ENCODE measurements at places on chromosomes 5 and 9. TPM values are rescaled to one million over a fixed set of nuclear protein-coding genes. Genes with fewer than 3 reads are reported as not detected.
A peak's percentile ranks its signal among the peaks of the same experiment; 100 is the strongest.

The EQTN gene
- total RNA-seq = not detected

GRCh38 chr9:4979239-4979638 is 5.8 kb upstream of the JAK2 start:
- peaks cover 12% of the 10 kb centered on the region for H3K4me1 ChIP-seq
- H3K27ac ChIP-seq = no peak overlapping the region
- no peak overlapping the region for H3K4me3 ChIP-seq

The SHOC1 gene
- under 0.01 TPM for total RNA-seq

The PCDHGA3 gene
- 2.6 TPM for total RNA-seq

The MCIDAS gene
- total RNA-seq = not detected

The HABP4 gene
- 38.4 TPM for total RNA-seq

GRCh38 chr9:109894921-109895758 is 115.1 kb downstream of the PALM2AKAP2 start:
- H3K4me3 ChIP-seq = no peak overlapping the region
- no peak for DNase-seq
- no peaks in the 10 kb centered on the region for H3K36me3 ChIP-seq
- H3K27me3 ChIP-seq = no peaks in the 10 kb centered on the region

DNA sequence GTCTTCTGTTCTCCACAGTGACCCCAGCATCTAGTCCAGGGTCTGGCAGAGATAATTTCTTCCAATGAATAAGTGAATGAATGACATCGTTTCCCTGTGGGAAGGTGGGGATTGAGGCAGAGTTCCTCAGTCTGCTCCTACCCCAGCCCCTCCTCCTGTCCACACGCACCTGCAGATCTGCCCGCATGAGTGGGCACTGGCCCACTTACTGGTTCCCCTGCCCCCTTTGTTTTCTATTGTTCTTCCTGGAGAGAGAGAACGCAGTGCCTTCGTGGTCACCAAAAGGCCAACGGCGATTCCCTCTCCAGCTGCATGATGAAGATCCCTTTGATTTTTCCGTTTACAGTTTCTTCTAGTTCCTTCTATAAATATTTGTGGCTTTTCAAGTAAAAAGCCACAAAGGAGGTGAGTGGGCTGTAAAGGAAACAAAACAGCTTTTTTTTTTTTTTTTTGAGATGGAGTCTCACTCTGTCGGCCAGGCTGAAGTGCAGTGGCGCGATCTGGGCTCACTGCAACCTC is 5.8 kb upstream of the FPGS start:
- H3K36me3 ChIP-seq = peaks cover 12% of the 10 kb centered on the region
- H3K4me1 ChIP-seq = peaks cover 35% of the 10 kb centered on the region
- peak overlapping the region; percentile 31 for H3K27ac ChIP-seq
- DNase-seq = no peak
- no peak overlapping the region for H3K4me3 ChIP-seq
- H3K27me3 ChIP-seq = no peaks in the 10 kb centered on the region

The NAIP gene
- 21.0 TPM for total RNA-seq

The PCDHGA10 gene
- total RNA-seq = 5.1 TPM

The PCDHB8 gene
- total RNA-seq = 0.92 TPM

- no peaks in the 10 kb centered on the region for H3K27me3 ChIP-seq
- peak; percentile 62 for DNase-seq
- no peak overlapping the region for H3K27ac ChIP-seq
- H3K4me3 ChIP-seq = no peak overlapping the region
- no peaks in the 10 kb centered on the region for H3K4me1 ChIP-seq
These were observed 102.3 kb downstream of the GLIS3 start for GRCh38 chr9:4197548-4197947.

GRCh38 chr5:145585-146323 is 45.5 kb upstream of the LRRC14B start:
- H3K4me1 ChIP-seq = no peaks in the 10 kb centered on the region
- DNase-seq = peak; percentile 75
- H3K4me3 ChIP-seq = no peak overlapping the region
- H3K36me3 ChIP-seq = no peaks in the 10 kb centered on the region
- peaks cover 22% of the 10 kb centered on the region for H3K27me3 ChIP-seq
- H3K27ac ChIP-seq = no peak overlapping the region

The AQP7 gene
- 0.33 TPM for total RNA-seq

DNA sequence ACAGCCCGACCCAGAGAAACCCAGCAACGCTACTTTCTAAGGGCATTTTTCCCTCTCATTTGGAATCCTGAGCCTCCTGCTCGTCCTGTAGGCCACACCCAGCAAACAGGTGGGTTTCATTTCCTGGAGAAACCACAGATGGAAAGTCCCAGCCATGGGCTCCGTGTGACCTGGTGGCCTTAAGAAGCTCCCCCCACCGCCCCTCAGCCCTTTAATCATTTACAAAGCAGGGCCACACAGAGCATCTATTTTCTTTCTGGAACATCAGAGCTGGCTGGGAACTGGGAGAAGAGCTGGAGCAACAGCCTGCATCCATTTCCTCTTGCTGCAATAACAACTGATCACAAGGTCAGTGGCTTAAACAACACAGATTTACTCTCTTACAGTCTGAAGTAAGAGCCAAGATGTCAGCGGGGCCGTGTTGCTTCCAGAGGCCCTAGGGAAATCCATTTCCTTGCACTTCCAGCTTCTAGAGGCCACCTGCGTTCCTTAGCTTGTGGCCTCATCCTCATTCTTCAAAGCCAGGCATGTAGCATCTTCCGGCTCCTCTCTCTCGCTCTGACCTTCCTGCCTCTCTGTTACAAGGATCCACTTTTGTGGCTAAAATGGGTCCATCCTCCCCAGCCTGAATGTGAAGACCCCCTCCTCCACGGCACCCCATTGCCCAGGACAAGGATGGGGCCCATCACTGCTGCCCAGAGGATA is 40.5 kb downstream of the C9orf50 start:
- DNase-seq = no peak
- H3K27ac ChIP-seq = no peak overlapping the region

- H3K27me3 ChIP-seq = no peaks in the 10 kb centered on the region
- H3K27ac ChIP-seq = no peak overlapping the region
- H3K4me1 ChIP-seq = no peaks in the 10 kb centered on the region
- no peak overlapping the region for H3K4me3 ChIP-seq
These were observed 138.4 kb downstream of the EFNA5 start for GRCh38 chr5:107532169-107532878.

DNA sequence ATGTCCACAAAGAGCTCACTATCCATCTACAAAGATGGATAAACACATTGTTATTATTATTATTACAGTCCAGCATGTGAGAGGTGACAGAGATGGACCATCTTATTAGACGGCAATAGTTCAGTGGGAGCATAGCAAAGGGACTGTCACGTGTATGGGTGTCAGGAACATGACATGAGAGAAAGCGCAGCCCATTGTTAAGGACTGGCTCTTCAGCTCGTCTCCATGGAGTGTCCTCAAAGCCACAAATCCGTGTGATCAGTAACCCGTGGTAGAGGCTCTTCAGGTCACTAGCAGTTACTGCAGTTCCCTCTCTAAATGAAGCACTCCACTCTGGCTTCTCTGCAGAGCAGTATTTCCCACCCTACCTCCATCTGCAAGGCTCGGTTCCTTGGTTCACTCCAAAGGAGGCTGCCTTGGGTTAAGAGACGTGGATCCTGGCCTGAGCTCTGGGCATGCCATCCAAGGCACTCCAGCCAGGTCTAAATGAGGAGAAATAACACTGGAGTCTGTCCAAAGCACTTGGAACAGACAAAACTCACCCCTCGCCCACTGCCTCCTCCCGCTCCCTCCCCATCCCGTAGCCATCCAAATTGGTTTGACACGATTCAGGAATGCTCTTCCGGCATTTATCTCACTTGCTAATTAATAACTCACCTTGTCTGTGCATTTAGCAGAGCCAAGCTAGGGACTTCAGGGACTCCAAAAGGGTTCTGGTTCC is 122.3 kb upstream of the WWC1 start:
- no peak for DNase-seq
- H3K27ac ChIP-seq = no peak overlapping the region
- H3K36me3 ChIP-seq = no peaks in the 10 kb centered on the region

DNA sequence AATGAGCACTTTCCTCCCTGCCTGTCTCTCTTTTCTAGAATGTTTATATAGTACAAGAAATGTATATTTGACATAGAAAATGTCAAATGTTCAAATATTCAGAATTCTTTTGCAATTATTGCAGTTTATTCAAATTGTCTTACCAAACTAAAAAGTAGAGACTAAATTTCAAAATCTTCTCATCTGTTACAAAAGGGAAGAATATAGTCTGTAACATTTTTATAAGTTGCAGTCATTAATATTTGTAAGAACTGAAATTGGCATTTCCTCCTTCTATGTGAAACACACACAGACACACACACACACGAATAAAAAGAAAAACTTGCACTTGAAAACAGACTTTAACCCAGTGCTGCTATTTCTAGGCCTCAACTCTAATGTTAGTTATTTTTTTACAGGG is 56.4 kb downstream of the NR3C1 start:
- peaks cover 86% of the 10 kb centered on the region for H3K4me1 ChIP-seq
- no peaks in the 10 kb centered on the region for H3K27me3 ChIP-seq
- H3K27ac ChIP-seq = peak overlapping the region; percentile 40
- DNase-seq = no peak
- no peak overlapping the region for H3K4me3 ChIP-seq

The CDKN2B-AS1 gene
- total RNA-seq = 0.83 TPM

DNA sequence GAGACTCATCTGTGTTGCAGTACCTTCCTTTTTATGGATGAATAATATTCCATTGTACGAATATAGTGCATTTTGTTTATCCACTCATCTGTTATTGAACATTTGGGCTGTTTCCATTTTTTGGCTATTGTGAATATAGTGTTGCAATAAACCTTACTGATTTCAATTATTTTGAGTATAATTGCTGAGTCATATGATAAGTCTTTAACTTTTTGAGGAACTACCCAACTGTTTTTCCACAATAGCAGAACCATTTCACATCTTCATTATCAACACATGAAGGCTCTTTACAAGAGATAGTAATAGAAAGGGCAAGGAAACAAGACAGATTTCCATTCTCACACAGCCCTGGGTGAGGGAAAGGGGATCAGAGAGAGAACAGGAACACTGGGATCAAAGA is 329.2 kb downstream of the RAB3C start:
- no peaks in the 10 kb centered on the region for H3K27me3 ChIP-seq
- no peaks in the 10 kb centered on the region for H3K36me3 ChIP-seq
- no peak overlapping the region for H3K4me3 ChIP-seq
- H3K4me1 ChIP-seq = no peaks in the 10 kb centered on the region
- no peak for DNase-seq
- H3K27ac ChIP-seq = no peak overlapping the region

Data from esophagus muscularis mucosa (tissue), 4 donors.